ENCODE measurements at places on chromosomes 5 and 9.

DNA sequence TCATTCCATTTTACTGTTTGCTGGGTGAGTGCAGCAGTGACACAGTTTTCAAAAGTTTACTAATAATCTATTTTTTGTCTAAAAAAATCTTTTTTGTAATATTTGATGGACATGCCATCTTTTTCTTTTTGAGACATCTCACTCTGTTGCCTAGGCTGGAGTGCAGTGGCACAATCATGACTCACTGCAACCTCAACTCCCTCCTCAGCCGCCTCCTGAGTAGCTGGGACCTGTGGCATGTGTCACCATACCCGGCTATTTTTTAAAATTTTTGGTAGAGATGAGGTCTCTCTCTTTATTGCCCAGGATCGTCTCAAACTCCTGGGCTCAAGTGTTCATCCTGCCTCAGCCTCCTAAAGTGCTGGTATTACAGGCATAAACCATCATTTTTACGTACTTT, 86.0 kb downstream of the KDM4C start:
- DNase-seq, result no peak

DNA sequence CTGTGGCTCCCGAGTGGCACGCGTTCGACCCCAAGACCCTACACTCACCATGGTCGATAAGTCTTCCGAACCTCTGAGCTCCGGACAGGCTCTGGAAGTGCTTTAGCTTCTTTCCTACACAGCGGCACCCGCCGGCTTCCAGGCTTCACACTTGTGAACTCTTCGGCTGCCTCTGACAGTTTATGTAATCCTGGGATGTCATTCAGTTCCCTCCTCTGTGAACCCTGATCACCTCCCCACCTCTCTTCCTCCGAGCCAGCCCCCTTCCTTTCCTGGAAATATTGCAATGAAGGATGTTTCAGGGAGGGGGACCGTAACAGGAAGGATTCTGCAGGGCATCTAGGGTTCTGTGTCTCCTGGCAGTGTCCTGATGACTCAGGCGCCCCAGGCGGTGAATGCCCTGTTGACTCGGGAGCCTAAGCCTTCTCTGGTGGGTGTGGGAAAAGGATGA, at the start of gene CD14:
CD14 (minus strand) TSS at position 155 of the 451 bp plus-strand sequence; CDS start at position 51, 104 bp downstream.
- no peak for DNase-seq

- DNase-seq, result no peak
Observed at GRCh38 chr9:6896562-6896961, 138.8 kb downstream of the KDM4C start.

DNA sequence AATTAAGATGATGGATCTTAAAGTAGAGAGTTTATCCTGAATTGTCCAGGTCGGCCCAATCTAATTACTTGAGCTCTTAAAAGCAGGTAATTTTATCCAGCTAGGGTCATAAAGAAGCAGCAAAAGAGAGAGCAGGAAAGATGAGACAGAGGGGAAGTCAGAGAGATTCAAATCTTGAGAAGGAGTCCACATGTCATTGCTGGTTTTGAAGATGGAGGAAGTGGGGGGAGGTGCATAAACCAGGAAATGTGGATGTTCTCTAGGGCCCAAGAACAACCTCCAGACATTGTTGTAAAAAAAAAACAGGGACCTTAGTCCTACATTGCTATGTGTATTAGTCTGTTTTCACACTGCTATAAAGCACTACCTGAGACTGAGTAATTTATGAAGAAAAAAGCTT, 66.4 kb downstream of the SLCO4C1 start:
- no peak for DNase-seq

DNA sequence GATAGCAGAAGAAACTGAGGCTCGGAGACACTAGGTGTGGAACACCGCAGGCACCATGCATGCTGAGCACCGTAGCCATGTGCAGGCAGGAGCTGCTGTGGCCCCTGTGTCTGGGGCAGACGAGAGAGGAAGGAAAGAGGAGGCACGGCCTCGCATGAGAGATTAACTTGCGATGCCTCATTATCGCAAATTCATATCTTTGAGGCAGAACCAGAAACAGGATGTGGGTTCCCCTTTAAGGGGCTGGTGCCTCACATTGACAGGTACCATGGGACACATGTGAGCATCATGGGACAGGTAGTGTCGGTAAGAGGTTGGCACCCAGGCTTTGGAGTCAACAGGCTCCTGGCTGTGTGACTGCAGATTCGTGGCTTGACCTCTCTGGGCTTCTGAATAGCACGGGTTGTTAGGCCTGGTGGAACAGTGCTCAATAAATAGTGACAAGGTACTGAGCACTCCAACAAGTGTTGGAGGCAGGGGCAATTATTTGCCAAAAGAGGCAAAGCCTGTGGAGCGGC, 40.8 kb downstream of the NAIF1 start:
- no peak for DNase-seq

DNA sequence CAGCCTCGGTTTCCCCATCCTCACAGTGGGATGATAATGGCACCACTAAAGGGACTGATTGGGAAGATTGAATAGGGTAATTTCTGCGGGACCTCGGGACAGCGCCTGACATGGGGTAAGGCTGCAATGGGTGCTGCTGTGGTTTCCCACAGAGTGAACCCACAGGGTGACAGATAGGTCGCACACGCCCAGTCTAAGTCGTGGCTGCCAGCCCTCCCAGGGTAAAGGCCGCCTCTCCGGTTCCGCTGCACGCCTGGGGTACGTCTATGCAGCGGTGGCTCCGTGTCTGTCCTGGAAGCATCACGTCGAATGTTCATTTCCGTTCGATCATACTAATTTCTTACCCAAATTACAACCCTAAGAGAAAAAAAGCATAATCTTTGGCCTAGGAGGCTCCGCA, 631 bp downstream of the CFAP77 start:
- DNase-seq, result no peak

- no peak for DNase-seq
Observed at GRCh38 chr5:142769251-142769792, 855 bp upstream of the ARHGAP26 start.

DNA sequence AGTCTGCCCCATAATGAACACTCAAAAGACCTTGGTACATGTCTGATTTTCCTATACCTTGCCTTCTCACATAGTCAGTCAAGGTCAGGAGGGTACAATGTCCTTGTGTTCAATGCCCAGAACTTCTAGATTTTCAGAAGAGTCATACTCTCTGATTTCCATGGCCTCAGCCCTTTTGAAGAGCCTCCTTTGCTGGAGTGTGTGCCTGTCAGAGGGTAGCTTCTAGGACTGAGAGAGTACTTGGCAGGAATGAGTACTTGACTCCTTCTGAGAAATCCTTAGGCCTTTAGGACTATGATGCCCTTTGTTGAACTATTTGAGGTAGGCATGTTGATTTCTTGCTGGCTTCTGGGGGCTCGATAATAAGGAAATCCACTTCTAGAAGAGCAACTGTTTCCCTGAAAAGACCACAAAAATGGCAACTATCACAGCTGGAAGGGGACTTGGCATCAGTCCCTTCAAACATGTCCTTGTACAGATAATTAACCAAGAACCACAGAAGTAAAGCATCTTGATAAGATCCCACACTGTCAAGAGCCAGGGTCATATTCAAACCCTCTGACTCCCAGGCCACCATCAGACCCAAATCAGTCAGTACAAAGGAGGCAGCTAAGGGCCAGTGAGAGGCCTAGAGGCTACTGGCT, 10.6 kb upstream of the MEGF9 start:
- DNase-seq, result no peak

DNA sequence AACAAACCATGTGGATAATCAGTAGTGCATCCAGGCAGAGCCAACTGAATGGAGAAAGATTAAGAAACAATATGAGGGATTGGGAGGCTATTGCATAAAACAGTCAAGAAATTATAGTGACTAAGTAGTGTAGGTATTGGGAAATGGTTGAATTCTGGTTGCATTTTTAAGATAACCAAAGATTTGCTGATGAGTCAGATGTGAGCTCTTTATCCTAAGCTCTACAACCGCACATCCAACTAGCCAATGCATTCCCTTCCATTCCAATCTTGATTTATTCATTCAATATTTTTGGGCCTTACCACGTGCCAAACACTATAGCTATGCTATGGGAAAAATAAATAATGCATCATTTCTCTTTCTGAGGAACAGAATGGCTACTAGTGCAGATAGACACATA, 524.5 kb upstream of the RGMB start:
- DNase-seq, result peak; percentile 41

- DNase-seq, result no peak
Observed at GRCh38 chr9:73168298-73168934, 16.8 kb downstream of the ANXA1 start.

DNA sequence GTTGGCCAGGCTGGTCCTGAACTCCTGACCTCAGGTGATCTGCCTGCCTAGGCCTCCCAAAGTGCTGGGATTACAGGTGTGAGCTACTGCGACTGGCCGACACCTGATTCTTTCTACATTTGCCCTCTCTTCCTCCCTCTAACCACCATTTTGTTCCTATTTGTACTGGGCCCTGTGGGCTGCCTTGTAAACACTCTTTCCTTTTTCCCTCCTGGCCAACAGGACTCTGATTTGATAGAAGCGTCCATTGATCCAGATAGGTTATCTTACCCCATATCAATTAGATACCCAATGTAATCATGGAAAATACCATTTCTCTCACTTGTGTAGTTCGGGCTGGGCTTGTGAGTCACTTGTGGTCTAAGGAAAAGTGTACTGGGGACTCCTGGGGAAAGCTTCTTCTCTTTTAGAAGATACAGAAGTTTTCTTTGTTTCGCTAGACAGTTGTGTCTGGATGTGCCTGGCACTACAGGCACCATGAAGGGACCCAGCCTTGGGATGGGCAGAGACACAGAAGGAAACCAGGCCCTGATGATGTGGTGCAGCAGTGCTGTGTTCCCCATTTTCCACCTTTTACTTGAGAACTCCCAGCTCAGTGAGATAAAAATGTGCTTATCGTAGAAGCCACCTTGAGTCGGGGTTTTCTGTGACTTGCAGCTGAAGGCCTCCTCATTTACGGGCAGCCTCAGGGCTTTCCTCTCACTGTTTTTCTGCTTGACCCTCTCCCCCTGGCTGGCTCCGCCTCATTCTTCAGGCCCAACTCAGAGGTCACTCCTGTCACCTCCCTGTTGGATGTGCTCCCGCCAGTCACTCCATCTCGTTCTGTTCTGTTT, 32.8 kb upstream of the CPEB4 start:
- DNase-seq, result no peak

GRCh38 chr9:97220894-97221477, 86.5 kb upstream of the CCDC180 start:
- DNase-seq, result no peak

DNA sequence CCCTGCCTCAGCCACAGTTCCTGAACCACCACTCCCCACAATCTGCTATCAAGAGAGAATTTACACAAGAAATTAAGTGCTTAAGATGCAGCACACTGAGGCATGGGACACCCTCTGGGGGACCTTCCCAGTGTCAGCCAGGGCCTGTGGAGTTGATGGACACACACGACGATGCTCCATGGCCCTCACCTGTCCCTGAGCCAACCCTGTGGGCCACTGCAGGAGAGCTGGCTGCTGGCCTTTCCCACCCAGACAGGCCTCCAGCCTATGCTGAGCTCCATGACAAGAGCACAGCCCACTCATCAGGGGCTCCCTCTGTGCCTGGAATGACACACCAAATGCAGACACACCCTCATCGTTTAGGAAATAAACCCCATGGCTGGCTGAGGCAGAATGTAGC, 124.6 kb downstream of the ADAMTS16 start:
- DNase-seq, result no peak

DNA sequence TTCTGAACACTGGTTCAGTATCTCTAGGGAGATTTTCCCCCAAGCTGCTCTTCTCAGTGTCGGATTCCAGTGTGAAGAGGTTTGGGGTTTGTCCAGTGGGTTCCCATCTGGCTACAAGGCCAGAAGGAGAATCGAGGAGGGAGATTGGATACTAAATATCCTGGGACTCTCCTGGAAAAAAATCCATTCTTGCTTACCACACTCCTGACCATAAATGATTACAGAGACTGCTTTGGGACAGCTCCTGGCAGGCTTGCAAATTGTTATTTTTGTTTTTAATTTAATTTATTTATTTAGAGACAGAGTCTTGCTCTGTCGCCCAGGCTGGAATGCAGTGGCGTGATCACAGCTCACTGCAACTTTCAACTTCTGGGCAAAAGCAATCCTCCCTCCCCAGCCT, 4.7 kb upstream of the SUSD1 start:
- peak; percentile 31 for DNase-seq

- no peak for DNase-seq
Observed at GRCh38 chr5:151555760-151556576, 35.2 kb downstream of the FAT2 start.

DNA sequence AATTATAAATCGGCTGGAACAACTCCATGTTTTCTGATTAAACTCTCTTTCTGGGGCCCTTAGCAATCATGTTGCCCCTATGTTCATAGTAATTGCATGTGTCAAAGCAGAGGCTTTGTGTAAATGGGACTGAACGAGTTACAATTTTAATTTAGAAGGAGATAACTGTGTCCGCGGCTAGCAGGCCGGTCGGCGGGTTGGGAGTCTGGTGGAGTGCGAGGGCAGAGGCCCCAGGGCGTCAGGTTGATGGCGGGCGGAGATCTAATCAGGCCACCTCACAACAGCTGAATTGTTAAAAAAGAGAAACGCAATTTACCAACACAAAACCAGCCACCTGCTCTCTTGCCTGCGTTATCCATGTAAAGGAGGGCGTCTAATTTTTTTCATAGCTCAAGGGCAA, 134.9 kb upstream of the LPCAT1 start:
- no peak for DNase-seq

DNA sequence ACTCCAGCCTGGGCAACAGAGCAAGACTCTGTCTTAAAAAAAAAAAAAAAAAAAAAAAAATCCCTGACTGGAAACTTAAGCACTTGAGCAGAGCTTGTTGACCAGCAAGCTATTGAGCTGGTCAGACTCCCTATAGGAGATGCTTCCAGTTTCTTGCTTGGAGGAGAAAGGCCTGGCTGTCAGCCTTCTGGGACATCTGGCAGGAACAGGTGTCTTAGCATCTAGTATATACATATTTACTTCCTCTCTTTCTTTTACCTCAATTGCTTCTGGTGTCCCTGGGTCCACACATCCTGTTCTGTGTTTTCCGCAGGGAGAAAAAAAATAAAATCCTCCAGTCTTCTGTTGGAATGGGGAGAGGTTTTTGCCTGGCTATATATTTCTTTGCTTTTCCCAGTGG, 60.1 kb downstream of the PRKACG start:
- no peak for DNase-seq

DNA sequence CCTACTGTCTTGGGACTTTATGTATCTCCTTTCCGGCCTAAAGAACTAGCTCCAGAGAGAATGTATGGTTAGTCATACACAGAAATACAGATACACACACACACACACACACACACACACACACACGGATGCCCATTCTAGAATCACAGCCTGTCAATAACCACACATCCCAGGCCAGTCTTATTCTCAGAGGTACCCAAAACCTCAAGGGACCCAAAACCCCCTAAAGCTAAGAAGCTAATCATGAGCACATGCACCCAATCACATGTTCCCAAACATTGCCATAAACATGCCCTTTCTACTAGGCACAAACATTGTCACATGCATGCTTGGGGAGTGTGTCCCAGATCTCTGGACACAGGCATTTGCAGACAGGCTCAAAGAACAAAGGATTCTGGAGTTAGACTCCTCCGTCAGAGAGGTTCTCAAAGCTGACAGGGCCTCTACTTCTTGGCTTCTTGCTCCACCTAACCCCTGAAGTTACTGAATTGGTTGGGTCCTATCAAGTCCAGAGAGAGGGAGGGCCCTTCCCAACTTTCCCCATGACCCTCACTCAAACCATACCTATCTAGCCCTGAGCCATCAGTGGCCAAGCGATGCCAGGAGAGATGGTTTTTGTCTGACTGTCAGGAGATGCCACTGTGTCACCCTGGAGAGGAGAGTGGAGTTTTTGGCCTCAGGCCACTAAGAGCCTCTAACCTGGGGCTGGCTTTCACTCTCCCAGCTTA, 78.7 kb downstream of the NRG2 start:
- DNase-seq, result no peak

- DNase-seq, result peak; percentile 5
Observed at GRCh38 chr5:82538339-82539034, 260.3 kb upstream of the RPS23 start.

GRCh38 chr5:31921852-31922305, 252.2 kb downstream of the GOLPH3 start:
- no peak for DNase-seq

Measured in BJ (cell line).